Kasumi-1 (cell line): ENCODE measurements at places on chromosomes 13 and 19.

DNA sequence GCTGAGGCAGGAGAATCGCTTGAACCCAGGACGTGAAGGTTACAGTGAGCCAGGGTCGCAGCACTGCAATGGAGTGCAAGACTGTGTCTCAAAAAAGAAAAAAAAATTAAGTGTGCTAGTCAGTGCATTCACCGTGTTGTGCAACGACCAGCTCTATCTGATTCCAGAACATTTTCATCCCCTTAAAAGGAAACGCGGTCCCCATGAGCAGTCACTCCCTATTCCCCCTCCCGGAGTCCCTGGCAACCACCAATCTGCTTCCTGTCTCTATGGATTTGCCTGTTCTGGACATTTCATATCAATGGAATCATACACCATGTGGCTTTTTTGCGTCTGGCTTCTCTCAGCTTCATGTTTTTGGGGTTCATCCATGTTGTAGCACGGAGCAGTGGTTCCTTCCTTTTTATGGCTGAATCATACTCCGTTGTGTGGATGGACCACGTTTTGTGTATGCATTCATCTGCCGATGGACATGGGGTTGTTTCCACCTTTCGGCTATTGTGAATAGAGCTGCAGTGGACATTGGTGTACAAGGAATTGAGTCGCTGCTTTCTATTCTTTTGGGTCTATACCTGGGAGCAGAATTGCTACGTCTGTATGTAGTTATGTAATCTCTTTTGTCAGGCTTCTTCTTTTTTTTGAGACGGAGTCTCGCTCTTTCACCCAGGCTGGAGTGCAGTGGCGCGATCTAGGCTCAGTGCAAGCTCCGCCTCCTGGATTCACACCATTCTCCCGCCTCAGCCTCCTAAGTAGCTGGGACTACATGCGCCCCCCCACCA, 19.8 kb downstream of the MYO9B start:
- no peak for DNase-seq

DNA sequence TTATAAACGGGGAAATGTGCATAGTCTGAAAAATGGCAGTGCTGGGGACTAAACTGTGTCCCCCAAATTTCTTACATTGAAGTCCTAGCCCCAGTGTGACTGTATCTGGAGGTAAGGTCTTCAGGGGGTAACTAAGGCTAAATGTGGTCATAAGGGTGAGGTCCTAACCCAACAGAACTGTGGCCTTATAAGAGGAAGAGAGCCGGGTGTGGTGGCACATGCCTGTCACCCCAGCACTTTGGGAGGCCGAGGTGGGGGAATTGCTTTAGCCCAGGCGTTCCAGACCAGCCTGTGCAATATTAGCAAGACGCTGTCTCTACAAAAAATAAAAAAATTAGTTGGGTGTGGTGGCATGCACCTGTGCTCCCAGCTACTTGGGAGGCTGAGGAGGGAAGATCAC, 17.8 kb downstream of the PROZ start:
- DNase-seq, result no peak

GRCh38 chr13:76387566-76387965, 498.6 kb downstream of the KCTD12 start:
- DNase-seq, result peak; percentile 65

- peak; percentile 44 for DNase-seq
These were observed 249.0 kb downstream of the DLEU7 start for GRCh38 chr13:50594276-50595051.

- DNase-seq, result no peak
These were observed 328.4 kb downstream of the TEX29 start for GRCh38 chr13:111648885-111649284.
